ENCODE measurements at places on chromosomes 2 and 18.

GRCh38 chr2:237276716-237277490 is 137.1 kb downstream of the COL6A3 start:
- no peak overlapping the region for H3K4me3 ChIP-seq
- no peaks in the 10 kb centered on the region for H3K36me3 ChIP-seq
- no peak for DNase-seq
- peaks cover 13% of the 10 kb centered on the region for H3K27me3 ChIP-seq

GRCh38 chr18:9494778-9495331 is 19.5 kb downstream of the RALBP1 start:
- peaks cover 27% of the 10 kb centered on the region for H3K4me1 ChIP-seq
- DNase-seq: peak; percentile 30
- no peak overlapping the region for H3K4me3 ChIP-seq
- H3K36me3 ChIP-seq: peaks cover 37% of the 10 kb centered on the region

DNA sequence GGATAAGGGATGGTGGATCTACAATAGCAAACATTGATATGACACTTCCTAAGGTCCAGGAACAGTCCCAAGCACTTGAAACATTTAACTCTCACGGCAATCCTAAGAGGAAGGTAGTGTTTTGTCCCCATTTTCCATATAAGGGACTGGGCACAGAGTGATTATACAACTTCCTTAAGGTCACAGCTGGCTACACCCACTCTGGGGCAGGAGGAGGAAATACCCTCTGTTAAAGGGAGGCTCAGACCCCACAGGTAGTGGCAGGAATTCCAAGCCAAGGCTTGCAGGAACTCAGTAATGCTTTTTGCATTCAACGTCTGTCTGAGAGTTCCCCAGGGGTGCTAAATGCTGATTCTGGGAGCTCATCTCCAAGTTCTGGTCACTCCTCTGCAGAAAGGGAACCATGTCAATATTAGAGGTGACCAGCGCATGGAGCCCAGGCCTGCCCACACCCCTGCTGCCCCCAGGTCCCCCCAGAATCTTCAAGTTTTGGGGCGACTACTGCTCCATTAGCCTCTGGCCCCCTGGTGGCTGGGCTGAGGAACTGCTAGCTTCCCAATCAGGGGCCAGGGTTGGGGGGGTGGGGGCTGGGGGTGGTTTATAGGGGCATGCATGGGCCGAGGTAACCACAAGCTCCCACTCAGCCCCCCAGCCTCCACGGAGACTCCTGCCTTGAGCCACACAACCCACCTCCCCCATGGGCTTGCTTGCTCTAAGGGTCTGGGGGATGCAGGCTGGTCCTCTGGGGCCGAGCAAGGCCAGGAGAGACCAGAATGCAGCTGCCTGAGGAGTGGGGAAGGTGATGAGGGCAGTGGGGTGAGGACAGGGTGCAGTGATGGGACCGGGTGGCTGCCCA is 11.1 kb downstream of the OBSL1 start:
- H3K27me3 ChIP-seq: no peaks in the 10 kb centered on the region
- no peak for DNase-seq
- no peaks in the 10 kb centered on the region for H3K36me3 ChIP-seq

DNA sequence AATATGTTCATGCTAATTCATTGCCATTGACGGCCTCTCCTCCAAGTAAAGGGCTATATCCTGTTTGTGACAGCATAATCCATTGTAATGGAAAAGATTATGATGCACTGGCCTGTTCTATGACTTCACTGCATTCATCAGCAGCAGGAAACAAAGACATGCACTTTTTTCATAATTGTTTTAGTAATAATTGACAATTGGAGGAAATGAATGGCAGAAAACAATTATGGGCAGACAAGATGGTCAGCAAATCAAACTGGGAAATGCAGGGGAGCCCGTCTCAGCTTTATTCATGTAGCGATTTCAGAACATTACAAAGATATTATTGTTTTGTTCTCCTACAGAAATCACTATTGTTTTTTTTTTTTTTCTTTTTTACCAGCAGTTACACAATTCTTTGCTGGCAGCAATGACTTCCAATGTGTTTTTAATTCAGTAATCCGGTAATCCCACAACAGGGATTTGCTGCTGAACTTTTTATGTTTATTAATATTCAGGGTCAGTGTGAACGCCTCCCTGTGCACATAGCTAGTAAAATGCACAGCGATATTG is 33.8 kb upstream of the RASGRP3 start:
- H3K4me1 ChIP-seq: no peaks in the 10 kb centered on the region
- H3K36me3 ChIP-seq: no peaks in the 10 kb centered on the region
- H3K4me3 ChIP-seq: no peak overlapping the region
- H3K27ac ChIP-seq: no peak overlapping the region
- DNase-seq: no peak
- H3K27me3 ChIP-seq: peaks cover 11% of the 10 kb centered on the region

- H3K4me3 ChIP-seq: no peak overlapping the region
- H3K4me1 ChIP-seq: no peaks in the 10 kb centered on the region
- no peak for DNase-seq
- no peaks in the 10 kb centered on the region for H3K27me3 ChIP-seq
- no peaks in the 10 kb centered on the region for H3K36me3 ChIP-seq
- no peak overlapping the region for H3K27ac ChIP-seq
Measured at GRCh38 chr2:11375689-11376027, 31.2 kb upstream of the ROCK2 start.

DNA sequence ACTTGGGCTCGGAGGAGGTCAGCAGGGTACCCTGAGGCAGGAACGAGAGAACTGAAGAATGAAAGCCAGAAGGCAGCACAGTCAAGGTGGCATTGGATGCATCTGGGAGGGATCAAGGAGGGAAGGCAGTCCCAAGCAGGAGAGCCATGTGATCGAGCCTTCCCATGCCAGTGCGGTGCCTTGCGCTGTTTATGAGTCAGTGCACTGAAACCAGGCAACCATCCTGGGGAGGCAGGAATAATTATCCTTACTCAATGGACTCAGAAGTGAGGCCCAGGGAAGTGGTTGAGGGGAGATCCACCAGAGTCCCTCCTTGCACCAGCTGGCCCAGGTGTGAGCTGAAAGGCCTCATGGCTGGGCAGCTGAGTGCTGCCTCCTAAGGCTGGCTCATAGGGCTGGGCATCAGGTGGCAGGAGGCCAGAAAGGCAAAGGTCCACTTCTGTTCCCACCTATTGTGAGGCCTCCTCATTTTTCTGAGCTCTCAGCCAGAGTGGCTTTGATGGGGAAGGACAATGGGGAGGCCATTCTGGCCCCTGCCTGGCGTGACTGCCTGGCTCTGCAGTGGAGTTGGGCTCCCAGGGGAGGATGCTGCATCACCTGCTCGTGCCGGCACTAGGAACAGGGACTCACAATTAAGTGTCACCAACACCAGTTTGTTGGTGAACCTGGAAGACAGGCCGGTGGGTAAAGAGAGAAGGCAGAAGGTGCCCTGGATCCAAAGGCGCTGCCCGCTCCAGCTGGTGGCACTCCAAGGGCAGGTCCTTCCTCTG is 82.3 kb downstream of the TFCP2L1 start:
- H3K36me3 ChIP-seq: no peaks in the 10 kb centered on the region
- no peaks in the 10 kb centered on the region for H3K4me1 ChIP-seq
- no peak for DNase-seq
- H3K27ac ChIP-seq: no peak overlapping the region
- H3K4me3 ChIP-seq: no peak overlapping the region

Measured in activated CD8-positive, alpha-beta T cell treated with anti-CD3 and anti-CD28 coated beads, Interleukin-2, amount 10 ng/mL, durations not matched to agents 7 days and 5 days (primary cell).